RKO (cell line): ENCODE measurements at places on chromosomes 11 and 22.

GRCh38 chr11:71239581-71239980 is 12.8 kb downstream of the SHANK2 start:
- no peak for DNase-seq

DNA sequence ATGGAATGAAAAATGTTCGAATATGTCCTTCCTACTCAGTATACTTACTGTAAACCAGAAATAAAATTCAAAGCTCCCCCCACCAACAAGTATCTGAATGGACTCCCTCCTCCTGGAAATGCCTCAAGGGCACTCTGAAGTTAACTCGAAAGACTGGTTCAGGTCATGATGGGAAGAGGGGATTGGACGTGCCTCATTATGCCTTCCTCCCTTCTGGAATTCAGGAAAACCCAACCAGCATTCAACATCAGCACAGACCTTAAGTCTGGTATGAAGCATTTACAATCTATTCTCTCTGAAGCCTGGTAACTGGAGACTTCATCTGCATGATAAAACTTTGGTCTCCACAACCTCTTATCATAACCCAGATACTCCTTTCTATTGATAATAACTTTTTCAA is 428.3 kb upstream of the RAG2 start:
- no peak for DNase-seq

- no peak for DNase-seq
Observed at GRCh38 chr11:45037434-45038005, 86.8 kb upstream of the TP53I11 start.

- no peak for DNase-seq
Observed at GRCh38 chr11:14914536-14914935, 22.5 kb upstream of the CYP2R1 start.

GRCh38 chr11:71242391-71242790 is 10.0 kb downstream of the SHANK2 start:
- DNase-seq: no peak

DNA sequence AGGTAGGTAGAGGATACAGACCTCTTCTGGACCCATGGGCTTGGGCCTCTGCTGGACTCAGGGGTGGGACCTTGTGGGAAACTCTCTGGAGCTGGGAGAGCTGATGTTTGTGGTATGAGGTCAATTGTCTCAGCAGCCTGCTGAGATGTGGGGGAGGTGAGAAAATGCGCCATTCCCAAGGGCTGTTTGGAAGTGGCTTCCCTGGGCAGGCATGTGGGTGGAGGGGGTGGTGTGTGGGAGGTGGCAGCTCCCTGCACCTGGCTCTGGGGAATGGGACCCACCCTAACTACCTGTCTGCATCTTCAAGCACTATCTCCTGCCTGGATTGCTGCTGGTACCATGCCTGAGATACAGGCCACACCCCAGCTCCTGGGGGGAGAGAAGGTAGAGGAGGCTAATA is 97.4 kb upstream of the THY1 start:
- no peak for DNase-seq

- DNase-seq: no peak
Observed at GRCh38 chr11:29629286-29629685, 387.5 kb downstream of the KCNA4 start.

GRCh38 chr11:111402411-111402810 is 23.3 kb upstream of the POU2AF1 start:
- DNase-seq: no peak

DNA sequence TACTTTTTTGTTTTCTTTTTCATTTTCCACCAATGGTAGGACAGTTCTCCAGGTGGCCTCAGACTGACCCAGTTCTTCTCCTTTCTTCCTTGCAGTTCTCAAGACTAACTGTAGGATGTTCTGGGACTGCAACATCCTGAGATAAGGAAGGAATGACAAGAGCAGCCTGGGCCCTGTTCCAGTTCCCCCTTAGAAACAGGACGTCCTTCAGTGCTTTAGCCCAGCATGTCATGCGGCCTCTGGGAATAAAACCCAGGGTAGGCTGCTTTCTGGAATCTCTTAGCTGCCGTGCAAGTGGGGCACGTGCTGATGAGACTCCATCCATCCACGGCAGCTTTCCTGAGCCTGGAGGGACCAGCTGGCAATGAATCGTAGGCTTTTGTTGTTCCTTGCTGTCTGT is 24.0 kb upstream of the CADM1 start:
- DNase-seq: no peak
